SJCRH30 (cell line): ENCODE measurements at places on chromosomes 7 and 10. TPM values are rescaled to one million over a fixed set of nuclear protein-coding genes. Genes with fewer than 3 reads are reported as not detected.

WEE2 gene
- not detected in 2 replicates for total RNA-seq

AOAH gene
- 0.10 and 1.3 TPM in 2 replicates for total RNA-seq

CREB5 gene
- total RNA-seq = 17.6 and 20.8 TPM in 2 replicates

RBP4 gene
- not detected in 2 replicates for total RNA-seq

DNA sequence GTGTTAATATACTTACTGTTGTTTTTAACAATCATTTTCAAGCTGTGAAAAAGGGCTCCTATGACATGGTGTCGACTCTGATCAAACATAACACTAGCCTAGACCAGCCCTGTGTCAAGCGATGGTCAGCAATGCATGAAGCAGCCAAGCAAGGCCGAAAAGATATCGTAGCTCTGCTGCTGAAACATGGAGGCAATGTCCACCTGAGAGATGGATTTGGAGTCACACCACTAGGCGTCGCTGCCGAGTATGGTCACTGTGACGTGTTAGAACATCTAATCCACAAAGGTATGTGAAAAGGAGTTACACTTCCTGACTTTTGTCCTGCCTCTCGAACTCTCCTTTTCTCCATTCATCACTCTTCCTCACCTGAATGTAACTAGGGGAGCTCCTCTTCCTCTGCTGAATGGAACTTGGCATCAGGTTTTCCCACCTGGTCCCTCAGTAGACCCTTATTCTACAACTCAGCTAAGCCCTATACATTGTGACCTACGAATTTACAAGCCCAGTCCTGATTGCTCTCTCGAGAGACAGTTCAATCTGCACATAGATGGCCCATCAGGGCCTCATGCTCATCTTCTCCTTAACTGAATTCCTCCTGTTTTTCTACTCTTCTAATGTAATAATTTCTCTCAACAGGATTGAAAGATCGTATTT lies 23.0 kb downstream of the ASB15 start:
- no peak overlapping the region for H3K27ac ChIP-seq
- H3K4me1 ChIP-seq = no peaks in the 10 kb centered on the region
- no peak overlapping the region for H3K4me3 ChIP-seq
- DNase-seq = no peak
- H3K36me3 ChIP-seq = no peaks in the 10 kb centered on the region

HOXA3 gene
- 12.0 and 12.2 TPM in 2 replicates for total RNA-seq

DNA sequence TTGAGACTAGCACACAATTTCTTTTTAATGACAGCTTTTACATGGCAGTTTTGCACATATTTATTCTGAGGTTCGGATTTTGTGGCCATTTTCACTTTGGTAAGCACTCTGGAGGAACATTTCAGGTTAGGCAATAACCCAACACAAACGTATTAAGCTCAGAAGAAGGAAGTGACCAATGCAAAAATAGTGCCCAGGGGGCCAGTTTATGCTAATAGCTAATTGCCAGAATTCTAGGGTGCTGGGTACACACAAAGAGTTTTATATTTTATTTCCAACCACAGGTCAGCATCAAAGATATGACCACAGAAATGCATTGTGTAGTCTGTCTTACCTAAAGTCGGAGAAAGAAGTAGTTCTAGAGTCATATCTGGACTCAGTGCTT lies 8.4 kb upstream of the AGR2 start:
- DNase-seq = no peak
- H3K36me3 ChIP-seq = no peaks in the 10 kb centered on the region
- H3K27ac ChIP-seq = no peak overlapping the region
- no peaks in the 10 kb centered on the region for H3K27me3 ChIP-seq
- H3K4me1 ChIP-seq = no peaks in the 10 kb centered on the region

DNA sequence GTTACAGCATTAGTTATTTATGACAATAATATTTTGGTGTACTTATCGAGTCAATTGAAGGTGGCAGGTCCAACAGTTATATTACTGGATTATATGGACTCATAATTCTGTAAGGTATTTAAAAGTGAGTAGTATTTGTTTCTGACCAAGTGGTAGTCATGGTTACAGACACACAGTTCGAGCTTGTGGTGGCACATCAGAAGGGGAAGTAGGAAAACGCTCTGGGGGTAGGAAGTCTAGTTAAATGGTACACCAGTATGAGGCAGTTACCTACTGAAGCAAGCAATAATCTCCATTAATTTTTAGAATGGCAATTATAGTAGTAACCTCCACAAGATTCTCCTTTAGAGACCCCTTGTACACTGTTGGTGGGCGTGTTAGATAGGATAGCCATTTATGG lies 541.2 kb downstream of the ETV1 start:
- H3K27me3 ChIP-seq = no peaks in the 10 kb centered on the region
- no peak overlapping the region for H3K4me3 ChIP-seq
- no peaks in the 10 kb centered on the region for H3K36me3 ChIP-seq
- no peak overlapping the region for H3K27ac ChIP-seq

- H3K27ac ChIP-seq = no peak overlapping the region
- H3K4me1 ChIP-seq = no peaks in the 10 kb centered on the region; the same call in 1 of the 2 replicates
- H3K36me3 ChIP-seq = peaks cover 22% of the 10 kb centered on the region
- DNase-seq = no peak
- H3K4me3 ChIP-seq = no peak overlapping the region
Observed at GRCh38 chr7:77542409-77542808, 5.3 kb downstream of the PTPN12 start.

GRCh38 chr7:150964593-150965111 lies 13.5 kb downstream of the KCNH2 start:
- H3K4me1 ChIP-seq = peaks cover 19% of the 10 kb centered on the region
- no peaks in the 10 kb centered on the region for H3K27me3 ChIP-seq
- H3K36me3 ChIP-seq = no peaks in the 10 kb centered on the region
- H3K27ac ChIP-seq = no peak overlapping the region; the same call in 1 of the 2 replicates

SSBP1 gene
- total RNA-seq = 369 and 396 TPM in 2 replicates

GRCh38 chr7:134697205-134697886 lies 50.7 kb downstream of the BPGM start:
- H3K4me3 ChIP-seq = no peak overlapping the region
- peaks cover 15% of the 10 kb centered on the region; the same call in 1 of the 2 replicates for H3K4me1 ChIP-seq
- DNase-seq = no peak

- H3K36me3 ChIP-seq = no peaks in the 10 kb centered on the region
- H3K4me1 ChIP-seq = no peaks in the 10 kb centered on the region
Observed at GRCh38 chr7:119596651-119597050, 676.3 kb upstream of the KCND2 start.

- H3K4me3 ChIP-seq = no peak overlapping the region
- H3K27ac ChIP-seq = no peak overlapping the region
- no peaks in the 10 kb centered on the region for H3K36me3 ChIP-seq
- no peak for DNase-seq
Observed at GRCh38 chr7:68063171-68063570, 1066.5 kb downstream of the TYW1 start.

- H3K27ac ChIP-seq = no peak overlapping the region
- H3K4me1 ChIP-seq = 0 out of 2 replicates have a peak, but pooled peaks cover 3% of the 10 kb centered on the region
- H3K36me3 ChIP-seq = no peaks in the 10 kb centered on the region
- H3K4me3 ChIP-seq = no peak overlapping the region
Observed at GRCh38 chr10:43125881-43126731, 12.1 kb upstream of the CSGALNACT2 start.

DNA sequence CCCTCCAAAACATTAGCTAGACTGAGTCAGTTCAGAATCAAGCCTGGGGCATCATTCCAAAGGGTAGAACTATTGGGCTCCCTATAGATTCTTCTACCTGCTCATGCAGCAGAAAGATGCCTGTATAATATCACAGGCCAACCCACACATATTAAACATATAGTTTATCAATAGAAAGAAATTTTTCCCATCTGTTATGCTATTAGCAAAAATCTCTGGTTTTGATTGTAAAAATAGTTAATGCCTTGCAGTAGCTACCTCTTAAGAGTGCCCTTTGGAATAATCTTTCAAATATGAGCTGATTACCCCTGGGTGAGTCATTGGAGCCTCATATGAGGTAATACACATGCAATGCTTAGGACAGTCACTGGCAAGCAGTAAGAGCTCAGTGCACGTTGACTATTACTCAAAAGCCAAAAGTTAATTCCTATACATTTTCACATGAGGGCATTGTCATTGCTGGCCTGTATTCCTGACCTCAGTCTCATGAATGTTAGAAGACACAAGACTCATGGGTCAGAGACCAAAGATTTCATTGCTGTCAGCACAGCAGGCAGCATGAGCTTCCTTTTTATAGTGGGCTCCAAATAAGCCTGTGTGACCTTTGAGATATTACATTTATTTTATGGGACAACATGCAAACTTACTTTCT lies 180.0 kb downstream of the FGFR2 start:
- no peaks in the 10 kb centered on the region for H3K27me3 ChIP-seq
- no peaks in the 10 kb centered on the region for H3K36me3 ChIP-seq

GRCh38 chr7:84264396-84264795 lies 69.8 kb upstream of the SEMA3A start:
- H3K27me3 ChIP-seq = no peaks in the 10 kb centered on the region
- no peak overlapping the region for H3K27ac ChIP-seq
- no peaks in the 10 kb centered on the region for H3K36me3 ChIP-seq
- no peak overlapping the region for H3K4me3 ChIP-seq

- no peaks in the 10 kb centered on the region for H3K27me3 ChIP-seq
- no peak overlapping the region for H3K27ac ChIP-seq
- no peak for DNase-seq
- H3K36me3 ChIP-seq = no peaks in the 10 kb centered on the region
Observed at GRCh38 chr10:86357041-86357440, 9.6 kb downstream of the GRID1 start.

- peaks cover 17% of the 10 kb centered on the region for H3K4me1 ChIP-seq
- no peak overlapping the region for H3K4me3 ChIP-seq
- no peaks in the 10 kb centered on the region for H3K36me3 ChIP-seq
- H3K27ac ChIP-seq = peak overlapping the region; percentile 74
Observed at GRCh38 chr10:55183993-55184392, 383.0 kb upstream of the PCDH15 start.

GRCh38 chr7:26189697-26190096 lies 10.8 kb downstream of the HNRNPA2B1 start:
- no peak overlapping the region for H3K27ac ChIP-seq
- no peak overlapping the region for H3K4me3 ChIP-seq
- H3K4me1 ChIP-seq = peaks cover 9% of the 10 kb centered on the region; the same call in 1 of the 2 replicates
- H3K27me3 ChIP-seq = peaks cover 7% of the 10 kb centered on the region
- peaks cover 67% of the 10 kb centered on the region for H3K36me3 ChIP-seq

- H3K27ac ChIP-seq = no peak overlapping the region
- H3K4me3 ChIP-seq = no peak overlapping the region
- no peaks in the 10 kb centered on the region for H3K36me3 ChIP-seq
- no peak for DNase-seq
- no peaks in the 10 kb centered on the region for H3K4me1 ChIP-seq
- H3K27me3 ChIP-seq = no peaks in the 10 kb centered on the region
Observed at GRCh38 chr10:80829562-80829961, 291.9 kb downstream of the SH2D4B start.

DNA sequence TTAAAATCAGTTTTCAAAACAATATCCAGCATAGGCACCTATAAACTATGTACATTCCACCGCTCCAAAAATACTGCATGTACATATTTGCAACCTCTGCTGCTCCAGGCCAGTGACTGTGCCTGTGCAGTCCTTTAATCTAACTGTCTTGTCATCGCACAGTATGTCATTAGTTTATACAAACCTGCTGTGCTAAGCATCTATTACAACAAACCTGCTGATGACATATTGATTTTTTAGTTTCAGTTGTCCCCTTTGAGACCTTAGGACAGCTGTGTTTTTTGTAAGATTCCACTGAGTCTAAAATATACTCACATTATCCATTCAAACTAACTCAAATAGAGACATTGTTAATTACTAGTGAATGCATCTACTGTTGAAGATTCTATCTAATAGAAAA lies 33.1 kb downstream of the SEMA3C start:
- H3K27me3 ChIP-seq = no peaks in the 10 kb centered on the region
- H3K4me1 ChIP-seq = peaks cover 29% of the 10 kb centered on the region
- no peak for DNase-seq

DNA sequence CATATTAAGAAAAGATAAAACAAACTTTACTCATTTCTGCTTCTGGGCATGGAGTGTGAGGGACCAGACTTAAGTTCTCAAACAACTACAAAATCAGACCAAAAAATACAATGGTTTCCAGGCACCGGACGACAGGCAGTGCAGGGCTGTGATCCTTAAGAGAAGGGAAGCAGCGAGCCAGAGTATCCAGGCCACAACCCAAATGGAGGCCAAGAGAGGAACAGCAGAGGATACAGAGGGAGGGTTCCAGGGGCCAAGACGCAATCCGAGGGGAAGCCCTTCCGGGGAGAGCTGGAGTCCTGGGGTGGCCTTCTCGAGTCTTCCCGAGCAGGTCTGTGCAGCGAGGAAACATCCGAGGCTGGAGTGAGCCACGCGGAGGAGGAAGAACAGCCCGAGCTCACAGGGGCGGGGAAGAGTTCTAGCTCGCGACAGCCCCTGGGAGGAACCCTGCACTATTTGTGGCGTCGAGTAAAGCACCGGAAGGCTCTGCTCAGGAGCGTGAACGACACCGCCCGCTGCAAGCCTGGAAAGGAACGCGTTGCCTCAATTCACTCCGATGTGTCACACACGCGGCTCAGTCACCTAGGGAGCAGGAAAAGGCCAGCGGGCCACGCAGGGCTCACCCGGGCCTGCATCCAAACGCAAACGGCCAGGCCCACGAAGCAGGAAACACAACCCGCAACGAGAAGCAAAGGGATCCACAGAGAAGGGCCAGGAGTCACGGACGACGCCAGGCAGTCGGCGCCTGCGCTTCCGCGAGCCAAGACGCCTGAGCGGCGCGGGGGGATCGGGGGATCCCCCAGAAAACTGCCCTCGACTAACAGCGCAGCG lies 933 bp upstream of the RNF32 start:
- no peaks in the 10 kb centered on the region for H3K4me1 ChIP-seq
- no peaks in the 10 kb centered on the region for H3K27me3 ChIP-seq
- H3K27ac ChIP-seq = no peak overlapping the region
- peak overlapping the region; percentile 70 for H3K4me3 ChIP-seq
- H3K36me3 ChIP-seq = no peaks in the 10 kb centered on the region

DNA sequence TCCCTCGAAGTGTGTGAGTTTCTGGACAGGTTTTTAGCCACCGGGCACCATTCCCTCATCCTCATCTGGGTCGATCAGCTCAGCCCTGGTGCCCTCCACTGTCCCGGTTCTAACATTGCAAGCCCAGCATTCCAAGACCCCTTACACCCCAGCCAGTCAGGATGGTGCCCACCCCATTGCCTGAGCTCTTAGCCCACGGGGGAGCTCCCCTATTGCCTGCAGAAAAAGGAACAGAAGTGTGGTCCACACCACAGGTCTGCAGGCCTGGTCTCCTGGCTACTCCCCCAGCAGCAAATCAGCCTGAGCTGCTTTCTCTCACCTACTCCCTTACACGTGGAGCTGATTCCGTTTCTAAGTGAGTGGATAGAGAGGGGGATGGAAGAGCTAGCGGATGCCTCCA lies 4.8 kb downstream of the CALML5 start:
- no peaks in the 10 kb centered on the region for H3K36me3 ChIP-seq
- no peaks in the 10 kb centered on the region for H3K4me1 ChIP-seq
- no peaks in the 10 kb centered on the region for H3K27me3 ChIP-seq
- H3K4me3 ChIP-seq = no peak overlapping the region

- H3K36me3 ChIP-seq = peaks cover 16% of the 10 kb centered on the region
- no peaks in the 10 kb centered on the region for H3K27me3 ChIP-seq
- DNase-seq = peak; percentile 34
Observed at GRCh38 chr7:6438427-6438826, 9.3 kb downstream of the DAGLB start.

GRCh38 chr10:127283576-127283975 lies 87.2 kb upstream of the INSYN2A start:
- no peaks in the 10 kb centered on the region for H3K4me1 ChIP-seq
- H3K27ac ChIP-seq = no peak overlapping the region
- H3K4me3 ChIP-seq = no peak overlapping the region
- H3K27me3 ChIP-seq = no peaks in the 10 kb centered on the region
- DNase-seq = no peak
- H3K36me3 ChIP-seq = no peaks in the 10 kb centered on the region

- H3K4me1 ChIP-seq = no peaks in the 10 kb centered on the region
- peak; percentile 65 for DNase-seq
- peak within 1 kb of the TSS; percentile 62 for H3K4me3 ChIP-seq
- H3K27ac ChIP-seq = peak within 1 kb of the TSS; percentile 24; the same call in 1 of the 2 replicates
- no peaks in the 10 kb centered on the region for H3K36me3 ChIP-seq
Observed at GRCh38 chr10:27745732-27746396, at the start of gene MKX. MKX (minus strand) TSS chr10:27745819; CDS start chr10:27743415, 2,404 bp downstream.
